Left ventricle myocardium superior (tissue), 1 donor: ENCODE measurements at places on chromosomes 6 and 20. TPM values are rescaled to one million over a fixed set of nuclear protein-coding genes. Genes with fewer than 3 reads are reported as not detected.

GRCh38 chr6:155909710-155910109, 454.1 kb upstream of the NOX3 start:
- DNase-seq, result no peak

ACTL10 gene
- 0.40 TPM for total RNA-seq

GRCh38 chr6:170247178-170247701, 43.6 kb downstream of the DLL1 start:
- DNase-seq, result peak; percentile 36

CHRNA4 gene
- total RNA-seq, result 1.8 TPM

DNA sequence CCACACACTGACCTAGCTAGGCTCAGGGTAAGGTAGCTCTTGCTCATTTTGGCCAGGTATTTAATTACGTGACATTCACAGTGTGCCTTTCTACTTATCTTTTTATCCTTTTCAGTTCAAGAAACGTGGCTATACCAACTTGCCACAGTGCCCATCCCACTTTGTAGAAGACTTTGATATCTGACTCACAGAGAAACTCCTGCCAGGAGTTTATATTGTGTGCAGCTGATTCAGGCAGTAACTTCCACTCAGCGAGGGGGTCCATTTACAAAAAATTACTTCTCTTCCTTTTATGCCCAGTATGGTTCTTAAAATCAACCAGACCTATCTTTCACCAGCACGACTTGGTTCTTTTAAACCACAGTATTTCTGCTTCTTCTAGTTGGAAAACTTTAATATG, 75.6 kb downstream of the PRL start:
- DNase-seq, result no peak

DNA sequence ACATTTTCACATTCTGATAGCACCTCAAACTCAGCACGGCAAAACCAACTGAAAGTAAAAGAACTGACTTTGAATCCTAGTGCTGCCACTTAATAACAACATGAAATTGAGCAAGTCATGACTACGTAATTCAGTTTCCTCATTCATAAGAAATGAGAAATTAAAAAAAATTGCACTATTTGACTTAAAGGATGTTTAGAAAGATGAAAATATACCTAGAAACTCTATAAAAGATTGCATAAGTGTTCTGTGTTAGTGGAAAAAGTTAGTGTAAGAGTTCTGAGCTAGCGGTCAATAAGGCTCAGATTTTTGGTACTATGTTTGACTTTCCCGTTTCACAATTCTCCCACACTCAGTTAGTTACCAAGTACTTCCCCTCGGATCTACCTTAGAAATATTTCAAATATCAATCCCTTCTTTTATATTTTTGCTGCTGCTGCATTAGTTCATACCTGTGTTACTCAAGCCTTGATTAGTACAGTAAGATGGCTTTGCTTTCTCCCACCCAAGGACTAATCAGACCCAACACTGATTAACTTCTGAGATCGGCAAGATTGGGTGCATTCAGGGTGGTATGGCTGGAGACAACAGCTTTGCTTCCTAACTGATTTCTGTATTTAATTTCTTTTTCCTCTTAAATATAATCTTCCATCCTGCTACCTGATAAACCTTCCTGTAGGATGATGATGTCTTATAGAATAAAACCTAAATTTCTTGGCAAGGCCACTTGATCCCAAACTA, 25.9 kb downstream of the ECHDC1 start:
- DNase-seq, result no peak

GRCh38 chr20:58175836-58176235, 52.6 kb downstream of the ANKRD60 start:
- no peak for DNase-seq

DNA sequence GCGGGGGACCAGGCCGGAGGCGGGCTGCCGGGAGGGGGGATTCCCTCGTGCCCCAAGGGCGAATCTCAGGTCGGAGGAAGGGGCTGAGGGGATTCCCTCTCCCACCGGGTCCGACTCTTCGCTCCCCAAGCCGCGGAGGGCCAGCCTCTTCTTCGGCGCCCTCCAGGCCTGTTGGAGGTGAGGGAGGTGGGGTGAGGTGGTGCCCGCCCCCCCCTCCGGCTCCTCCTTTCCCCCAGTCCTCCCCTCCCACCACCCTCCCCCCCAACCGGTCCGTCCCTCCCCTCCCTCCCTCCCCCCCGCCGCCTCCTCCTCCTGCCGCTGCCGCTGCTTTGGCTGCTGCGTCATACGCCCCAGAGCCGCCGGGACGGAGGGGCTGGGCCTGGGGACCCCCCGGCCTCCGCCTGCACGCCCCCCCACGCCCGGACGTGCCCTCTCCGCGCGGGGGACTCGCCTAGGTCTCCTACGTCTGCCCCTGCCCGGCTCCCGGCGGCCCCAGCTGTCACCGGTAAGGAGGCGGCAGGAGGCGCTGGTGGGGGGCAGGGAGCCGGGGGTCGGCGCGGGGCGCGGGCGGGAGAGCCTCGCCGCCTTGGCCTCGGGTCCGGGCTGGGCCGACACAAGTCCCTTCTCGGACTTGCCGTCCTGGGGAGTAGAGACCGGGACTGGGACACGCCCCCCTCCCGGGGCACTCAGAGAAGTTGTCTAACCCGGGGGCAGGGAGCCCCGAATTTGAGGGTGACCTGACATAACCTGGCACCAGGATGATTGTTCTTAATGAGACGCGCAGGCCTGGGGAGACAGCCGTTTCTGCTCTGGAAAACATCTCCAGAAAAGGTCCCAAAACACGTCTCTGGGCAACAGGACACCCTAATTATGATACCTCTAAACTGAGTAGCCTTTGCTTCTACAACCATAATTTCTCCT, at the start of gene PHF1:
Gene PHF1, plus strand, starts transcription at position 304 of the 921 bp plus-strand sequence. CDS start 1,250 bp downstream, outside the sequence.
- no peak for DNase-seq

GRCh38 chr6:52399511-52400312, 20.4 kb upstream of the EFHC1 start:
- DNase-seq, result no peak

GRCh38 chr6:136429264-136430065, 120.8 kb downstream of the MAP7 start:
- DNase-seq, result no peak
